H54 (cell line): ENCODE measurements at places on chromosomes 13 and 19.

DNA sequence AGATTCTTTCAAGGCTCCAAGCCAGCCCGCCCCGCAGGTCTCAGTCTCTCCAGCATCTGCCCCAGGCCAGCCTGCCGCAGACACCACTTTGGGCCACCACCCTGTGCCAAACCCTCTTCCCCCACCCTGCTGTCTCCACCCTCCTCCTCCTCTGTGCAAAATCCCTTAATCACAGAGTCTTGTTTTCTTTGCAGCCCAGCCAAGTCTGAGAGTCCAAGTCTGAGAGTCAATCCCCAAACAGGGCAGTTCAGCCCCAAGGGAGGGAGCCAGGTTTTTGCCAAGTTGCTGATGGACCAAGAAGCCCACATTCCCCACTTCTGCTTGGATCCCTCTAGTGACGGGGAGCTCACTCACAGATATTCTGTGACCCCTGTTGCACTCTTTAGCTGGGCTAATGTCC is 3.1 kb downstream of the ADAMTS10 start:
- DNase-seq, result peak; percentile 67

GRCh38 chr13:105804561-105805190 is 730.8 kb downstream of the EFNB2 start:
- DNase-seq, result no peak

GRCh38 chr13:32983058-32983457 is 33.2 kb upstream of the KL start:
- no peak for DNase-seq

- DNase-seq, result no peak
Measured at GRCh38 chr13:28411831-28412353, 83.0 kb downstream of the FLT1 start.

GRCh38 chr13:43988302-43988701 is 108.6 kb downstream of the LACC1 start:
- DNase-seq, result no peak

DNA sequence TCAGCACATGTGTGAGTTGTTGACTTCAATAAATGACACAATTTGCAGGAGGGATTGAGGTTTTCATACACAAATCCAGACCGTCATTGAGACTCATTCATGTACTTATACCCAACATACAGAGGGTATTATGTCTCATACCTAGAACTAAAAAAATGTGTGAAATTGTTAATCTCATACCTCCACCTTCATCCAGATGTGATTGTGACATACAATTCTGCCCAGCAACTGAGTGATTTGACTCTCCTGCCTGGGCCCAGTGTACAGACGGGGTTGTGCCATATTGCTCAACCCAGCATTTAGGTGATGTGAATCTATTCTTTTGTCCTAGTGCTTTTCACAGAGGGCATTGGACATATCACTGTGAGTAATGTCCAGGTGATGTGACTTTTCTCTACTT is 12.6 kb upstream of the ZNF681 start:
- no peak for DNase-seq

GRCh38 chr13:94192431-94192975 is 287.0 kb downstream of the DCT start:
- DNase-seq, result no peak

- DNase-seq, result no peak
Measured at GRCh38 chr19:30263830-30264381, 108.3 kb upstream of the ZNF536 start.

DNA sequence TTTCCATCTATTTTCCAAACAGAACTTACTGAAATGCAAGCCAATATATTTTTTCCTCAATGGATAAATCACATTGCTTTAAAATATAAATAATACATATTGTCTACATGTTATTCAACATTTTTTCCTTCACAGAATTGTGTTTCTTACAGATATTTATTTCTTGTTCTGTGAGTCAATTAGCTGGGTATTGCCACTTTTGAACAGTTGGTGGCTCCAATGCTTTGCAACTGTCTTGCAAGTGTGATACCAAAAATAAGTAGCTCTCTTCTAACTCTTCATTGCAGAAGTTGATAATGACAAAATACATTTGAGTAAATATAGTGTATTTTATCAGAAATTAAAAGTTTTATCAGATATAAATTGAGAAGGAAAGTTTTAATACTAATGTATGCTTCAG is 17.1 kb upstream of the GPC5 start:
- no peak for DNase-seq

DNA sequence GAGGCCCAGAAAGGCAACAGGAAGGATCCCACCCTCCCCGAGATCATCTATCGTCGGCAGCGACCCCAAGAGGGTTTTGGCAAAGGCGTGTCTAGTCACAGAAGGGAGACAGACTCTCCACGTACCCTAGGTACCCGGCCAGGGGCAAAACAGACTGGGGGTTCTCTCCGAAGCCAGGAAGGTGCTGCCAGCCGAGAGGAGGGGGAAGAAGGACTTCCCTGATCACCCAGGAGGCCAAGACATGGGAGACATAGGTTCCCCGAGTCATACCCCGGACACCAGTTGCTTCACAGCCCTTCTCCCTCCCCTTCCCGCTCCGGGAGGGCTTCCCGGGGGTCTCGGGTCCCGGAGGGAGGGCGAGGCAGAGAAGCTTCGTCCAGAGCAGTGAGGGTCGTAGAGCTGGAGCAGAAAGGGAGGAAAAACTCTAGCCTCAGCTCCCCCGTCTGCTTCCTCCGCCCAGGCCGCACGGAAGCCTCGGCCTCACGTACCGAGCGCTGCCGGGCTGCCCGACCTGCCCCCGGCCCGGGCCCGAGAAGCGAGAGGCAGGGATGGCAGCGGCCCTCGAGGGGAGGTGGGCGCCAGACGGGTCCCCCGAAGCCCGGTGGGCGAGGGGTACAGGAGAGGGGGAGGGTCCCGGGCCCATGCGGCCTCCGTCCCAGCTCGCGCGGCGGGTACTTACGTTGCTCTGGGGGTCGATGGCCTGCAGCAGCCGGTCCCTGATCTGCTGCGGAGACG is 644 bp downstream of the MED26 start:
- DNase-seq, result no peak

DNA sequence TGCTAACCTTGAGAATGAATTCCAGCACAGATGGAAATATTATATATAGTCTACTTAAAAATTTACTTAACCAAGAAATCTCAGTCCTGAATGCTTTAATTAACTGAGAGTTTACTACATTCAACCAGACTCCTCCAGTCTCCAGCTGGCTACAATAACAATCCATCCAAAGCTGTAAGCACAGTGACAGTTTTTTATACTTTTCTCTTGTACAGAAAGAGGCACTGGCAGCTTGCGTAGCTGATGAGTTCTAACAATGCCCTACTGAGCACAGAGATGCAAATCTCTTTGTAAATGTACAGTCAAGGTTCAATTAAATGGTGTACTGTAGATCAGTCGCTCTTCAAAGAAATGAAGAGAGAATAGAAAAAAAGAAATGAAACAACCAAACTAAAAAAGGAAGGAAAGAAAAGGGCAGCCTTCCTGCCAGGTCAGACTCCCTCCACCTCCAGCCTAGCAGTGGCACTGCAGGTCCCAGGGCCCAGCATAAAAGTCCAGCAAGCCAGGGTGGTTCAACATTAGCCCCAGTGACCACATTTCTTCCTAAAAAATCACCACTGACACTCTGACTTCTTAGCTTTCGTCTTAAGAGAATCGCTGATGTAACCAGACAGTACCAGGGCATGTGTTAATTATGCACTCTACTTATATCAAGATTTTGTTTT is 88.4 kb downstream of the SACS start:
- DNase-seq, result no peak

DNA sequence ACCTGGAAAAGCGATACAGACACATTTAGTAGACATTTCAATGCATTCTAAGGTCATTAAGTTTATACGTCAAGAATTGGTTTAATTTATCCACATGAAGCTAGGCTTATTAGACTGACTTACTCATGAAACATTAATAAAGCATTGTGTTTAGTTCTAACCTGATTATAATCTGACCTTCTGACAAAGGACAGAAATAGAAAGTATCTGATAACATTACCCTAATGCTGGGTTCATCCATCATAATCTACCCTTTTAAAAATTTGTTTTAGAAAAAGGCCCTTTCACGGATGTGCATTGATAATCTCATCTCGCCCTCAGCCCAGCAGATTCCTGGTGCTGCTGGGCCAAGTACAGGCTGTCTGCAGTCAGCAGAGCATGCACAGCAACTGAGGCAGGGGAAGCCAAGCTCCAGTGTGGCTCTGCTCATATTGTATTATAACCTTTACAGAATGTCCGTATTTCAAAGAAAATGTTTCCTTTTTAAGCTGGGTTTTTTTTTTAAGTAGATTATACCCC is 142.1 kb upstream of the MAB21L1 start:
- no peak for DNase-seq
